ENCODE measurements at places on chromosomes 11 and 22. TPM values are rescaled to one million over a fixed set of nuclear protein-coding genes. Genes with fewer than 3 reads are reported as not detected.

DNA sequence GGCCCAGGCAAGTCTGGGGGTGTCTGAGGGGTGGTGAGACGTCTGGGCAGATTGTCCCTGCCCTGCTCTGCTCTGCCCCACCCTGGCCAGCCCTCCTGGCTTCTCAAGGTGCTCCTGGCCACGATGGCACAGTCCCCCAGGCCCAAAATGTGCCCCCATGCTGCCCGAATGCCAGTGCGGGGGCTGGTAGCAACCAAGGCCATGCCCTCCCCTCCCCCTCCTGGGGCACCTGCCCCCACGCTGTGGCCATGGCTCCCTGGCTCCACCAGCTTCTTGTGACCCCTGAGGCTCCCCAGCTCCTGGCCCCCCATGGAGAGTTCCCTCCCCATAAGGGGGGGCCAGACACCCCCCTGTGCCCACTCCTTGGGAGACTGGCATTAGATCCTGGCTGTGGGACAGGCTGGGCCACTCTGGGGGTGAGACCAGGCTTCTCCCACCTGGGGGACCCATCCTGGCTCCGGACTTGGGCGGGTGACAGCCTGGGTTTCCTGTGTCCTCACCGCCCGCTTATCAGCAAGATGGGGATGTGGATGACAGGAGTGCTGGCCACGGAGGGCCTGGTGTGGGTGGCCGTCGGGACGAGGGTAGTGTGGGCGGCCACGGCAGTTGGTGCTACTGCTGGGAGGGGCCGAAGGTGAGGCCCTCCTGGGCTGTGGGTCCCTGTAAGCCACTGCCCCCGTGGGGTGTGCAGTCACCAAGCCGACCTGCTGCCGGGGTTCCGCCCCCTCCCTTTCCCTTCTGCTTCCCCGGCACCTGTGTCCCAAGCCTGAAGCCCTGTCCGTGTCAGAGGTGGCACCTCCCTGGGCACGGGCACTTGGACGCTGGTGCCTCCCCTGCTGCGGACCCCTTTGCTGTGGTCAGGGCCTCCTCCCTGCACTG is 15.9 kb upstream of the MUC6 start:
- DNase-seq, result no peak
- H3K27me3 ChIP-seq, result no peaks in the 10 kb centered on the region
- no peaks in the 10 kb centered on the region for H3K36me3 ChIP-seq
- no peaks in the 10 kb centered on the region for H3K4me1 ChIP-seq
- no peak overlapping the region for H3K27ac ChIP-seq
- no peak overlapping the region for H3K4me3 ChIP-seq

- peaks cover 26% of the 10 kb centered on the region for H3K4me1 ChIP-seq
- H3K27ac ChIP-seq, result no peak overlapping the region
- no peaks in the 10 kb centered on the region for H3K27me3 ChIP-seq
- peak overlapping the region; percentile 14 for H3K4me3 ChIP-seq
- DNase-seq, result no peak
Observed at GRCh38 chr22:46337870-46338269, 2.4 kb downstream of the TRMU start.

DNA sequence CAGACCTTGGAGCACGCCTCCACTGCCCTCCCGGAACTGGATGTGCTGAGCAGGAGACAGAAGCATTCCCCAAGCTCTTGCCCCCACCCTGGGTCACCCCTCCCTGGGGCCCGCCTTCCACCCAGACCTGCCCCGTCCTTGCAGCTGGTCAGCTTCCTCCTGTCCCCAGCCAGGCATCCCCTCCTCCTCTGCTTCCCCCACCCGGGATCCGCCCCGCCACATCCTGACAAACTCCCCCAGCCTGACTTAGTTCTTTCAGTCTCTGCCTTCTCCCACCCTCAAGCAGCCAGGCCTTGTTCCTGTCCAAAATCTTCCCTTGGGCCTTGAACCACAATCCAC is 1.1 kb upstream of the PLXNB2 start:
- peak overlapping the region; percentile 46 for H3K4me3 ChIP-seq
- H3K27ac ChIP-seq, result no peak overlapping the region
- peaks cover 6% of the 10 kb centered on the region for H3K4me1 ChIP-seq
- H3K27me3 ChIP-seq, result peaks cover 11% of the 10 kb centered on the region
- no peak for DNase-seq

DNA sequence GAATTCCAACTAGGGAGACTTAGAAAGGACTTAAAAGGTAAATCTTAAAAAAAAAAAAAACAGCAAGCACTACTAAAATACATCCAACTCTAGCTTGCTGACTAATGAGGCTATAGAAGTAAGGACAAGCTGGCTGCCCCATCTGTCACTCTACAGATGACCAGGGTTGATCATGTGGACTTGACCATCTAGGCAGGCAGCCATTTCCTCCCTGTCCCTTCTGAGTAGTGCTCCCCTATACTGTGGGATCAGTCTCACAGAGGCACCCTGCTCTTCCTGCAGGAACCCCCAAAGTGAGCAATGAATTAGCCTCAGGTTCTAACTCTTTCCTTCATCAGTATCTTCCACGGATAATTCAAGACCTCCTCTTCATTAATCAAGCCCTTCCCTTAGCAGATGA is 12.3 kb downstream of the SLC1A2 start:
- no peaks in the 10 kb centered on the region for H3K36me3 ChIP-seq
- peaks cover 28% of the 10 kb centered on the region for H3K27me3 ChIP-seq
- no peak overlapping the region for H3K4me3 ChIP-seq
- no peak overlapping the region for H3K27ac ChIP-seq
- H3K4me1 ChIP-seq, result no peaks in the 10 kb centered on the region

- H3K27ac ChIP-seq, result peak overlapping the region; percentile 92
- H3K36me3 ChIP-seq, result peaks cover 30% of the 10 kb centered on the region
- no peak for DNase-seq
- peaks cover 21% of the 10 kb centered on the region for H3K4me1 ChIP-seq
Observed at GRCh38 chr11:83192606-83193245, 786 bp upstream of the ANKRD42 start.

DNA sequence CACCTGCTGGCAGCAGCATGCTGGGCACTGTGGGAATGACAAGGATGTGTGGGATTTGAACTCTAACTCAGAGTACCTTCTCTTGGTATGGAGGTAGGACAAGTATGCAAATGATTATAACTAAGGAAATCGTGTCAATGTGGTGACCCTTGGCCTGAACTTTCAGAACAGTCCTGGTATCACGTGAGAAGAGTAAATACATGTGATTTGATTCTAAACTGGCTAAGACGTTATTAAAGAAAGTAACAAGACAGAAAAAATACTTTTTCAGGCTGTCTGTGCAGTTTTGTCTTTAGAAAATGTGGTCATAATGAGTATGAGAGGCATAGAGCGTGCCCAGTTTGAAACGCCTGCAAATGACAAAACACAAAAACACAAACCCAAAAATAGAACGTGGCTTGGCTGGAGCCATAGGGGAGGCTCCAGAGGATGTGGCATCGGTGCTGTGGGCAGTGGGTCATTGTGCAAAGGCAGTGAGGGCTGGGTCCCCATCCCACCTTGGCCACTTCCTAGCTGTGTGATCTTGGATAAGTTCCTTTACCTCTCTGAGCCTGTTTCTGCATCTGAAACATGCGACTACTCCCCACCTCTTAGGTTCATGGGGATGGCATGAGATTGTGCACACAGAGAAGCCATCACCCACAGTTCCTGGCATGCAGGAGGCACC is 18.4 kb upstream of the IL2RB start:
- H3K4me3 ChIP-seq, result peak overlapping the region; percentile 34
- H3K36me3 ChIP-seq, result no peaks in the 10 kb centered on the region
- DNase-seq, result no peak
- peaks cover 49% of the 10 kb centered on the region for H3K4me1 ChIP-seq

DNA sequence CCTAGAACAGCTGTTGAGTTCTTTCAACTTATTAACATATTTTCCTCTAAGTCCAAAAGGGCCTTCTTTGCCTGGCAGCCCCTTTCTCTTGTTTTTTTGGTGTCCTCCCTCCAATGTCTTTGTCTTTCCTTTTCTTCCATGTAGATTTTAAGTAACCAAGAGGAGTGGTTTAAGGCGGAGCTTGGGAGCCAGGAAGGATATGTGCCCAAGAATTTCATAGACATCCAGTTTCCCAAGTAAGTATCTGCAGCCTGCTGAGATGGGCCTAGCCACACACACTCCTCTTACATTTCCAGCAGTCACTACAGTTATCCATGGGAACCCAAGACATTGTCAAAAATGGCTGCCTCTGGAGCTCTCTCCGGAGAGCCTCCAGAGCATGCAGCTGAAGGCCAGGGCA is 4.5 kb upstream of the TMA7B start:
- H3K4me1 ChIP-seq, result peaks cover 84% of the 10 kb centered on the region
- no peaks in the 10 kb centered on the region for H3K27me3 ChIP-seq
- H3K4me3 ChIP-seq, result no peak overlapping the region
- H3K36me3 ChIP-seq, result peaks cover 86% of the 10 kb centered on the region
- no peak overlapping the region for H3K27ac ChIP-seq
- no peak for DNase-seq

- H3K27ac ChIP-seq, result no peak overlapping the region
- no peak for DNase-seq
- no peak overlapping the region for H3K4me3 ChIP-seq
- H3K4me1 ChIP-seq, result no peaks in the 10 kb centered on the region
- peaks cover 24% of the 10 kb centered on the region for H3K27me3 ChIP-seq
- H3K36me3 ChIP-seq, result no peaks in the 10 kb centered on the region
Observed at GRCh38 chr11:130490682-130491449, 42.4 kb downstream of the ADAMTS15 start.

DNA sequence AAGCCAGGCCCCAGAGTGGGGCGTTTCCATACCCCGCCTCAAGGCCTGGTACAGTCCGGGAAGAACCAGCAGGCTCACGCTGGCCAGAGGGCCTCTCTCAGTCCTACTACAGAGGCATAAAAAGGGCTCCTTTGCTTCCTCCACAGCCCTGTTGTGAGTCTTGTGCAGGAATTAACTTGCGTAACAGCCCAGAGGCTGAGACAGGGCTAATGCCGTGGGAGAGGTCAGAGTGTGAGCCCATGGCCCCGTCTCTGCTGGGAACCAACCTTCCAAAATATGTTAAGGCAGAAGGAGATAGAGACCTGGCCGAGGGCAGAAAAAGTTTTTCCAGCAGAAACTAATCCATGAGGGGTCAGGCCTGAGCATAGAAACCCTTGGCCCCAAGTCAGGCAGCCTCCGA is 19.9 kb upstream of the TMEM184B start:
- no peak overlapping the region for H3K4me3 ChIP-seq
- DNase-seq, result no peak
- H3K36me3 ChIP-seq, result peaks cover 47% of the 10 kb centered on the region
- H3K27ac ChIP-seq, result no peak overlapping the region

DNA sequence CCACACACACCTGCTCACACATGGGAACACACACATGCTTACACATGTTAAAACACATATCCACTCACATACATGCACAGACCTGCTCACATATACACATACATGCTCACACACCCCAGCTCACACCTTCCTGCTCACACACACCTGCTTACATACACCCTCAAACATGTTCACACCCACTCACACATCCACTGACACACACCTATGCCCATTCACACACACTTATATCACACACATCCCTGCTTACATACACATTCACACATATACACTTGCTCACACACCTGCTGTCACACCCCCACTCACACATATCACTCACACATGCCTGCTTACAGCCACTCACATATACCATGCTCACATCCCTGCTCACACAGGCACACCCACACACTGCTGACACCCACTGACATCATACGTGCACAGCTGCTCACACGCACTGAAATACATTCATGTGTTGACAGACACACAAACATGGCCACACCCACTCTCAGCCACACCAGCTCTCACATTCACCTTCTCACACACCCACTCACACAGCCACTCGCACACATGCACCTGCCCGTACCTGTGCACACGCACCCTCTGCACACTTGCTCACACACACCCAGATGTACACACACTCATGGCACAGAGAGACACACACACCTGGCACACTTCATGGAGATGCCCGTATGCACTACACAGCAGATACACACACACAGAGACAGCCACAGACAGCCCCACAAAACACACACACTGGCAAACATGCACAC is 5.7 kb upstream of the MYBPC3 start:
- DNase-seq, result no peak
- H3K4me3 ChIP-seq, result no peak overlapping the region
- H3K36me3 ChIP-seq, result no peaks in the 10 kb centered on the region

GRCh38 chr11:124551987-124552386 is 8.5 kb upstream of the OR8B12 start:
- H3K4me1 ChIP-seq, result no peaks in the 10 kb centered on the region
- no peaks in the 10 kb centered on the region for H3K27me3 ChIP-seq
- DNase-seq, result no peak
- no peaks in the 10 kb centered on the region for H3K36me3 ChIP-seq
- H3K4me3 ChIP-seq, result no peak overlapping the region
- H3K27ac ChIP-seq, result no peak overlapping the region

GRCh38 chr11:62555464-62556107 is 9.0 kb upstream of the AHNAK start:
- peaks cover 86% of the 10 kb centered on the region for H3K4me1 ChIP-seq
- peak overlapping the region; percentile 56 for H3K4me3 ChIP-seq
- no peaks in the 10 kb centered on the region for H3K27me3 ChIP-seq
- H3K27ac ChIP-seq, result peak overlapping the region; percentile 97
- peaks cover 34% of the 10 kb centered on the region for H3K36me3 ChIP-seq

GRCh38 chr11:93740031-93740729 is 1.1 kb downstream of the TAF1D start:
- DNase-seq, result peak; percentile 27
- peaks cover 52% of the 10 kb centered on the region for H3K4me1 ChIP-seq
- H3K27me3 ChIP-seq, result no peaks in the 10 kb centered on the region
- H3K4me3 ChIP-seq, result peak overlapping the region; percentile 99
- peaks cover 71% of the 10 kb centered on the region for H3K36me3 ChIP-seq

DNA sequence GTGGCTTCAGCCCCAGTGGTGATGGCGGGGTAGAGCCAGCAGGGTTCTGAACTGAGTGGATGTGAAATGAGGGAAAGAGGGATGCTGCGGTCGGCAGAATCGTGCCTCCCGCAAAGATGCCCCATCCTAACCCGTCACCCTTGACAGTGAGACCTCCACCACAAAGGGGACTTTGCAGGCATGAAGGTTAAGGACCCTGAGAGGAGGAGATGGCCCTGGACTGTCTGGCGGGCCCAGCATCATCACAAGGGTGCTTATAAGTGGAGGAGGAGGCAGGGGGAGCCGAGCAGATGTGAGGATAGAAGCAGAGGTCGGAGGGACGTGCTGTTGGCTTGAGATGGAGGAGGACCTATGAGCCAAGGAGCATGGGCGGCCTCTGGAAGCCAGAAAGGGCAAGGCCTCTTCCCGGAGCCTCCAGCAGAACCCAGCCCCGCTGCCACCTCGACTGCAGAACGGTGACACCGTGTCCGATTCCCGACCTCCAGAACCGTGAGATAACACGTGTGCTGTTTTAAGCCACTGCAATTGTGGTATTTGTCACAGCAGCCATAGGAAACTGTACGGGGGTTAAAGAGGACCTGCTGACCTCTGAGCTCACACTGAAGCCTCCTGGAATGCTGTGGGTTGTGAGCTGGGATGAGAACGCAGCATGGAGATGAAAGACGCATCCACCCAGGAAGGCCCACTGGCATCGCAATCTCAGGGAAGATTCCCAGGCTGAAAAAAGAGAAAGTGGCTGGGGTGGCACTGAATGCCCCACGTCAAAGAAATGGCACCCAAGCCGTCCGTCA is 10.9 kb downstream of the LINC01488 start:
- H3K4me3 ChIP-seq, result no peak overlapping the region
- H3K36me3 ChIP-seq, result no peaks in the 10 kb centered on the region
- no peak for DNase-seq
- no peaks in the 10 kb centered on the region for H3K4me1 ChIP-seq
- H3K27ac ChIP-seq, result no peak overlapping the region
- no peaks in the 10 kb centered on the region for H3K27me3 ChIP-seq

Gene FOLR3
- total RNA-seq, result 0.51 TPM

Gene TNNT3
- total RNA-seq, result 2.9 TPM

Gene MRPL23
- total RNA-seq, result 72.2 TPM

Gene OR6T1
- not detected for total RNA-seq

Gene KLHL35
- 1.6 TPM for total RNA-seq

Gene DGCR6
- total RNA-seq, result 1.2 TPM

Gene KCNK7
- total RNA-seq, result 0.78 TPM

Gene IGLL1
- total RNA-seq, result 0.21 TPM

Gene DDTL
- 4.8 TPM for total RNA-seq
